ENCODE measurements at places on chromosomes 2 and 18.

- DNase-seq: no peak
Measured at GRCh38 chr2:216474925-216475670, 23.5 kb upstream of the RPL37A start.

DNA sequence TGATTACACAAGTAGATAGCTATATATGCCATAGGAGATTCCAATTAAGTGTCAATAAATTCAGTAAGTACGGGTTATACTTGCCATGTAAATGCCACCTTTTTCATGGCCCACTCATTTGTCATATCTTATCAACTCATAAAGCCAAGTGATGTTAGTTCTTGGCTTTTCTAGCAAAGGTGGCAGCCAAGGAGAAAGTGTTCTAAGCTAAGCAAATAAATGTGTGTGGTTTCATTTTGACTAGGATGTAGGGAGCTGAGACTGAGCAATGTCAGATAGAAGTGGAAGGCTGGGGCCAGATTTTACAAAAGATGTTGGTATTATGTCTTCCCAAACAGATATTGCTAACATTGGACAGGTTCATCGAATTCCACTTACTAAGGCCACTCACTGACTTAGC lies 952.0 kb downstream of the SLC4A3 start:
- no peak for DNase-seq

DNA sequence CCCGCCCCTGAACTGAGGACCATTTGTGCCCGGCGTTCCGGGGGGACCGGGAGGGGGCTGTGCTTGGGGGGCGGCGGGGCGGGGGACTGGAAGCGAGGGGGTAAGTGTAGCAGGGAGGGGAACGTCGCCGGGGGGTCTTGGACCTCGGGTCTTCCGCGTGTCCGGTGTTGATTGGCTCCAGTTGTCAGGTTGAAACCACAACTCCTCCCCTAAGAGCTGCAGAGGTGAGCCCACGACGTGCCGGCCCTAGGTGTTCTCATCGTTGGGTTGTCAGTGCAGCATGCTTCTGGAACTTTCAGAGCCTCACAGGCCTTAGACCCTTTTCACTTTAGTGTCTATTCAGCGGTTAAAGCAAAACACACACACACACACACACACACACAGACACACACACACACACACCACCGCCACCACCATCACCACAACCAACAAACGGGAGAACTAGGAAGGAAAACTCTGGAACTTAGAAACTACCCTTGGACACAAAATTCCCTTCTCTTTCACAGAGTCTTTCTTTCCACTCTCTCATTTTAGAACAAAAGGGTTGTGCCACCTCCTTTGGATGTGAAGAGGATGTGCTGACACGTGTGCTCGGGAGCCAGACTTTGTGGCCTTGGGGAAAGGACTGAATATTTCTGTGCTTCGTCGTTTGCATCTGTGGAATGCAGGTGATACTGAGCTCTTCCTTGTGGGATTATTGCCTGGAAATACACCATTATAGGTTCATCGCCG lies 6.7 kb upstream of the DLX2 start:
- no peak for DNase-seq

- DNase-seq: peak; percentile 81
Measured at GRCh38 chr2:27262379-27263286, at the start of gene SLC30A3. SLC30A3 (minus strand) TSS chr2:27263047; CDS start chr2:27262906, 141 bp downstream.

- no peak for DNase-seq
Measured at GRCh38 chr2:230869914-230870543, 5.3 kb downstream of the ITM2C start.

DNA sequence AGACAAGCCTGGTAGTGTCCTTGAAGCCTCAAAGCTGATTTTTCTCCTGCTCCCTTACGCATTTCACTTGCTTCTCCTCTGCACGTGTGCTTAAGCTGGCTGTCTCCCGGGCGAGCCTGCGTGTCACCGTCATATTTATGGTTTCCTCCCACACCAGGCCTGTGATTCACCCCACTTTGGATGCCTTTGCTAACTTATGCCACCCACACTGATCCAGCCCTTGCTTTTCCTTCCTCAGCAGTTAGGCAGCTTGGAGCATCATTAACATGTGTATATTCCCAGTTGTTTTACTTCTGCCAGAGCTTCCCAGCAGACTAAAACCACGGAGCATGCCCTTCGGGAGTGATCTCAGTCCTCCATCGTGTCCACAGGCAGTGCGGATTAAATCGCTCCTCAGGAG lies 2.2 kb downstream of the ST3GAL5 start:
- DNase-seq: peak; percentile 92

DNA sequence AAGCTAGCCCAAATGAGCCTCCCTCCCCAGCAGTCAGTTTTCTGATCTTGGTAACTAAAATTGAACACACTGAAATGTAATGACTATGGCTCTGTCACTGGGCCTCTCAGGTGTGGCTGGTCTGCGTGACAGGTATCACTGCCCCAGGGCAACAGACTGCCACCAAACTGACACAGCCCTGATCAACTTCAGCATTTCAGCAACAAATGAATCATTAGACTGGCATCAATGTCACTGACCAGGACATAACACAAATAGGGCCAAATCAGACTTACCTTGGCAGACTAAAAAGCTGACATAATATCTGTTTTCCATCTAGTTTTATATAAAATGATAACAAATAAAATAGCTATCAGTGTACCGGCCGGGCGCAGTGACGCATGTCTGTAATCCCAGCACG lies 290.8 kb upstream of the CHAC2 start:
- no peak for DNase-seq

- DNase-seq: no peak
Measured at GRCh38 chr2:119584469-119584868, 40.2 kb downstream of the CFAP221 start.

GRCh38 chr18:76351961-76352581 lies 143.0 kb downstream of the ZNF516 start:
- DNase-seq: peak; percentile 93

- no peak for DNase-seq
Measured at GRCh38 chr2:163808406-163808805, 72.6 kb upstream of the FIGN start.

- DNase-seq: no peak
Measured at GRCh38 chr2:241762321-241762932, 14.2 kb upstream of the GAL3ST2 start.

- DNase-seq: no peak
Measured at GRCh38 chr2:60058781-60059180, 494.7 kb downstream of the BCL11A start.

DNA sequence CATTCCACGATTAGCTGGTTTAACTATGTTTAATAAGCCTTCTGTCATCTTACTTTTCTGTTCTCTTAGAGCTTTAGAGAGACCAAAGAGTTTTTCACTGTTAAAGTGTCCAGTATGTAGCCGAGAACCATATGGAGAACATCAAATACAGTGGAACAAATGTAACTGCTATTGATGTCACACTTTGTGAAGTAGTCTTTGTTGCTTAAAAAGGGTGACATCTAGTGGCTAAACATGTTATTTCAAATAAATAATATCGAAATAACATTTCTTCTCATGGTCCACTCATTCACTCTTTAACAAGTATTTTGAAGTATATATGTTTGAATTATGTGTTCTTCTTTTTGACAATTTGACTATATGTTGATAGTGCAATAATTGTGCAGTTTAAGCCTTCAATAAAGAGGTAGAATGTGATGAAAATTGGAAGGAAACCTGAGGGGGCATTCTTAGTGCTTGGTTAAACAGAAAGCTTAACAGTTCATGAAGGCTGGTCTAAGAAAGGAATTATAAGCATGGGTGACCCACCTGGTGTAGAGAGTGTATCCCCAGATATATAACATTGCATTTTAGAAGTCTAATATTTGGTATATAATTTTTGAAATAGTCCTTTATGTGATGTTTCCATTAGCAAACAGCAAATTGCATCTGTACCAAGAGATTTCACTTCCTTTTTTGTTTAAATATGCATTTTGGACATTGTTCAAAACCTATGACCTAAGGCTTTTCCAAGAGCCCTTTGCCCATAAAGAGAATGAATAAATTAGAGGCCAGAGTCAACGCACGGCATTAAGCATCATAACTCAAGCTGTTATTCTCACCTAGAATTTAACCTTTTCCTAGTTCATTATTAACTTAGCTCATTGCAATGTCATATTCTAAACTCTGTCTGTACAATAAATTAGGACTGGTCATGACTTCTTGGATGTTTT lies 112.1 kb downstream of the KYNU start:
- DNase-seq: peak; percentile 39

- no peak for DNase-seq
Measured at GRCh38 chr2:238107525-238108422, 7.6 kb downstream of the ESPNL start.

DNA sequence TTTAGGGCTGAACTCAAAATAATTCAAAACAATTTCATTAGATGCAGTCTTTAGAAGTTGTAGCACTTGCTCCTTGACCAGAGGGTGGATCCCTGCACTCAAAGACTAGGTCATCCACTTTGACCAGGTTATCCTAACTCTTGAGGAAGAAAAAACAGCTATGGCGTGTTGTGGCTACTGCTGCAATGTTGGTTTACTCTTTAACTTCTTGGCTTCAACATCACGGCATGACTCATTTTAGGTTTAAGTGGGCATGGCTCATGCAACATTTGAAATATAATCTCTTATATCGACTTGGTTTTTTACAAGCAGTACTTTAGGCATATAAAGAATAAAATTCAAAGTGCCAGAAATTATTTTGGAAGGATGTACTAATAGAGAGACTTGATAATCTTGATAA lies 35.4 kb downstream of the ANKRD29 start:
- DNase-seq: peak; percentile 13

GRCh38 chr2:102032368-102033030 lies 40.7 kb downstream of the IL1R2 start:
- DNase-seq: no peak

GRCh38 chr2:226799976-226800940 lies 638 bp upstream of the IRS1 start:
- DNase-seq: no peak

- DNase-seq: no peak
Measured at GRCh38 chr2:71612581-71613402, 159.4 kb downstream of the DYSF start.

DNA sequence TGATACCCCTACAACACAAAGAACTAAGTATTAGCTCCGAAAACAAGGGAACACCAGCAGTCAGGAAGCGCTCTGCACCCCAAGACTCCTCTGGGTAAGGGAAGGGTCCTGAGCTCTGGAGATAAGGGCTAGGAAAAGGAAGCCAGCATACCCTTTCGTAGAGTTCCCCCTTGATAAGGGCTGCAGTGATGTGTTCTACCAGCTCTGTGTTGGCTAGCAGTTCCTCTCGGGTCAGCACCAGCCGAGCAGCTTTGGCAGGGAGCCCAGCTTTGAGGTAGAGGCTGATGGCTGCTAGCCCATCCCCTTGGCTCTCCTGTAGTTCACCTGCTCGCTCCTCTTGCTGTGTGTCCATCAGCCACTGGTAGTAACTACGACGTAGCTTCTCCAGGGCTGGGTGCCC lies 18.9 kb downstream of the KRTCAP3 start:
- no peak for DNase-seq
